ENCODE measurements at places on chromosomes 13 and 19.

DNA sequence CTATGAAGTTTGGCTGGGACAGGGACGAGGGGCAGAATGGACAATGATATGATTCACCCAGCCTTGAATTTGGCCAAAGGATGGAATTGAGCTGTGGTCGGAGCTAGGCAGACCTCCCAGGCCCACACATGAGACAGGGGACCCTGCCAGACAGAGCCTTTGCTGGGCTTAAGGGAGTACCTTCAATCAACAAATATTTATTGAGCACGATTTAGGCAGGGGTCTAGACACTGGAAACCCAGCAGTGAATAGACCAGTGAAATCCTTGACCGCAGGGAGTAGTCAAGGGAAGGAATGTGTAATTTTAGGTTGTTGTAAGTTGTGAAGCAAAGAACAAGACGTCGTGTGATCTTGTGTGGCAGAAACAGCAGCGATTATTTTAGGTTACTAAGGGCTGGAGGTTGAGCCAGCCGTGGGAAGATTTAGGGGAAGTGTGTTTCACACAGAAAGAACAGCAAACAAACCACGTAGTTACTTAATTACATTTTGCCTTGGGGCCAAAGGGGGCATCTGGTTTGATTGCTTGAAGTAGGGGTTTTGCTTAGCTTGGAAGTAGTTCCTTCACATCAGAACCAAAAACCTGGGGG is 16.9 kb upstream of the AP1M2 start:
- peak; percentile 62 for DNase-seq

DNA sequence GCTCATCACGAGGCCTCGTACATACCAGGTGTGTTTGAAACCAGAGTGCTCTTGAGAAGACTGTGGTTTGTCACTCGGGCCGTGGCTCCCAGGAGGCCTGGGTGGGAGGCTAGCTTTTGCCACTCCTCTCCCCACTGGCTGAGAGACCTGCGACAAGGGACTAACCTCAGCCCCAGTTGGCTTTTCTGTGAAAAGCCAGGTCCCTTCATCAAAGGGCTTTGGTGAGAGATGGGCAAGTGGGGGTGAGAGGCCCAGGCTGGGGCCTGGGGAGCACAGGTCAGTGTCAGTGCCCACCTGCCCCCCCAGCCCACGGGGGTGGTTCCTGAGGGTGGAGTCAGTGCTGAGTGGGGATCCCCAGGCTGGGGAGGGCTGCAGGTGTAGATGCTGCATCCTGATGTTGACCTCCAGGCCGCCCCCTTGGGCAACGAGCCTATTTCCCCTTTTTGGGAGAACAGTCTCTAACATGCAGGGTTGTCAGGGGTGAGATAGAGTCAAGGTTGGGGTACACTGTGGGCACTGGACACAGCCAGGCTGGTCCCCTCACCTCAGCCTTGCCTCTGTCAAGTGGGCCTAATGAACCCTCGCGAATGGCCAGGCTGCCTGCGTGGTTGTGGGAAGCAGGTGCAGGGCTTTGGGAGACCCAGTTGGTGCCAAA is 661 bp downstream of the KCNJ14 start:
- DNase-seq: no peak

GRCh38 chr13:91817250-91817649 is 418.8 kb downstream of the GPC5 start:
- no peak for DNase-seq

- no peak for DNase-seq
Measured at GRCh38 chr13:29230299-29230845, 365.1 kb downstream of the SLC7A1 start.

DNA sequence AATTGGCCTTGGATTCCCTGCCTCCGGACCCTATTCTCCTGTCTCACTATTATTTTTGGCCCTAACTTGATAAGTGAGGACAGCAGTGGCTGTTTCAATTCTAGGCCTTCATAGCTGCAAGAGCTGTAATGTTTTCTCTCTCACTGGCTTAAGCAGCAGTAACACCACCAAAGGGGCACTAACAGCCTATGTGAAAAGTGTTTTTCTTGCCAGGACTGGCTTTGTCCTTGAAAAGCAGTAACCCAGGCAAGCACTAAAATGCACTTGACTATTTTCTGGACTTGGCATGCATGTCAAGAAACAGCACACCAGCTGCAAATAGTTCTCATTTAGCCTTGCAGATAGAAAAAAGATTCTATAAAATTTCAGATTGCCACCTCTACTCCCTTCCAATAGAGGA is 9.3 kb upstream of the FBXL3 start:
- no peak for DNase-seq

- DNase-seq: no peak
Measured at GRCh38 chr13:79915114-79915811, 425.7 kb downstream of the SPRY2 start.

All from memory B cell (primary cell).